ENCODE measurements at places on chromosomes 11 and 22.

DNA sequence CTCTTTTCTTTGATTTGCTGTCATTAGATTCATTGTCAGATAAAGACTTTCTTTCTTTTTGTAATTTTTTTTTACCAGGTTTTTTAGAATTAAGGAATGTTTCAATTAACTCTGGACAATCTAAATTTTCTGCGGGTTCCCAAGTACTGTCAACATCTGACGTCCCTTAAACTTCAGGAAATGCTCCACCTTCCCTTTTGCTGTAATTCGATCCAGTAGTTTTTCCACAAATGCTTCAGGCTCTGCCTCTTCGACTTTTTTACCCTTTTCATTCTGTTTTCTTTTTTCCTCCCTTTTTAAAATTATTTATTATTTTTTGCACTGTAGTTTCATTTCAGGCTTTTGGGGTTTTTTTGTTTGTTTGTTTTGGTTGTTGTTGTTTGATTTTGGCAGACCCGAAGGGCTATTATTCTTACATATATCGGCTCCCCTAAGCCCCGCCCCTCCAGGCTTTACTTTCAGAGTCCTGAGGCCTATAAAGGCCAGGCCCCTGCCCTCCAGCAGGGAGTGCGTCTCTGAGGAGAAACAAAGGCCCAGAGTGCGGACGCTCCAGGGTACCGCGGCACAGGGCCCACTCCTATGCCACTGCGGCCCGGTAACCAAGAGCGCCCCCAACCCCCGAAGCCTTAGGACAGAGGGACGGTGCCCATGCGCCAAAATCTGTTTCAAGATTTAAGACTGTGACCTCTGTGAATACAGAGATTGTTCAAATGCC lies 116.4 kb downstream of the TYR start:
- no peak for DNase-seq

DNA sequence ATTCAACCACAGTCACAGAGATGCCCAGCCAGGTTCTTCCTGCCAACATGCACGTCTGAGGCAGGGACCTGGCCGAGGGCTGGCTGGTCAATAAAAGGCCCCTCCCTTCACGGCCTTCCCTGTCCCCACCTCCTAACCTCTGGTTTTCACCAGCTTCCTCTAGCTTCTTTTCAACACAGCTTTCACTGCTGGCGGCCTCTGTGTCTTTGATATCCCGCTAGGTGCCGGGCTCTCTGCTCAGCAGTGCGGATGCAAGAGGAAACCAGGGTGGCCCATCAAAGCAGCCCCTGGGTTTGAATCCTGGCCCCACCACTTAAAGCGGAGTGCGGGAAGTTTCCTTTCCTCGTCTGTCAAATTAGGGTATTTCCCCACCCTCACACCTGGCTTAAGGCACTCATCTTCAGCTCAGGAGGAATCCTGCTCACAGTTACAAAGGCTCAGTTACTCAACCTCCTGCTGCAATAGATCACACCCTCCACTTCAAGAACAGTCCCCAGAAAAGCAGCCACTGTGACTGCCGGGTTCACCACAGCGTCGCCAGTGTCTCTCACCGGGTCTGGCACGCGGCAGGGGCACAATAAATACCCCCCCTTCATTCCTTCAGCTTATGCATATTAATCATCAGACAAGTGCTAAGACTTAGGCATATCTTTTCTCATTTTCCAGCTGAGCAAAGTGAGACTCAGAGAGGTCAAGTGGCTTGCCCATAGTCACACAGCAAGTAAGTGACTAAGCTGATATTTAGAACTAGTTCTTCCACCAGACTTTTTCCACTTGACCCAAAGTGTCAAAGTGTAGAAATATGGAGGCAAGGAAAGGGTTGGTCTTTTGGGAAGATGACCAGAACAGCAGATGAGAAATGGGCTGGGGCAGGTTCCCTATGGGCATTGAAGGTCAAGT lies 45.7 kb downstream of the TXN2 start:
- no peak for DNase-seq

DNA sequence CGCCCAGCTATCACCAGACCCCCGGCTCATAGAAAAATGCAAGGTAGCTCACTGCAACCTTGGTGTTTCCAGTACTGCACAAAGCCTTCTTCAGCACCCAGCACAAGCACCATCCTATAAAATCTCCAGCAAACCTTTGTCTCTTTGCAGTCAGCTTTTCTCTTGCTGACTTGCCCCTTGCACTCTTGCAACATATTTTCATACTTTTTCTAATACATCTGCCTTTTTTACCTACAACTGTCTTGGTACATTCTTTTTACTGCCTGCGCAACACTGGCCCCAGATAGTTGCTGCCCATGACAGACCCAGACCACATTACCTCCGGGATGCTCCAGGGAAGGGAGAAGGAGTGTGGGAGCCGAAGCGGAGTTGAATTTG lies 142.4 kb downstream of the MPPED1 start:
- no peak for DNase-seq

- DNase-seq: no peak
Observed at GRCh38 chr22:46444390-46444854, 93.0 kb downstream of the CELSR1 start.

- DNase-seq: no peak
Observed at GRCh38 chr11:131914361-131914774, 544.0 kb downstream of the NTM start.

DNA sequence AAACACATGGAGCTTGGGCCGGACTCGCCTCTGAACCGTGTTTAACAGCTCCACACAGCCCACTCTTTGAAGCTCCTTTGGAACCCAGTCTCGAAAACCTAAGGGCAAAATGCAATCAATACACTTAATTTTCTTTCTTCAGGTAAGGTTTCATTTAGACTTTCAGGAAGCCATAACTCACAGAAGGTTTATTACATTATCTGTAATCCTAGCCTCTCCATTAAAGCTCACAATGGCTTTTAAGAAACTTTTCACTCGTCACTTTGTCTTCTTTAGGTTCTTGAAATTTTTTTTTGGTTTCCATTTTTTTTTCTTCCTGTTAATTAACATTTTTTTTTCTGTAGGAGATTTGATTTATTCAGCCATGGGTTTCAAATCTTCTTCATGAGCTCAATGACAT lies 91.3 kb downstream of the ARL14EP start:
- no peak for DNase-seq

GRCh38 chr22:40898850-40899357 lies 37.0 kb upstream of the DNAJB7 start:
- DNase-seq: peak; percentile 41

DNA sequence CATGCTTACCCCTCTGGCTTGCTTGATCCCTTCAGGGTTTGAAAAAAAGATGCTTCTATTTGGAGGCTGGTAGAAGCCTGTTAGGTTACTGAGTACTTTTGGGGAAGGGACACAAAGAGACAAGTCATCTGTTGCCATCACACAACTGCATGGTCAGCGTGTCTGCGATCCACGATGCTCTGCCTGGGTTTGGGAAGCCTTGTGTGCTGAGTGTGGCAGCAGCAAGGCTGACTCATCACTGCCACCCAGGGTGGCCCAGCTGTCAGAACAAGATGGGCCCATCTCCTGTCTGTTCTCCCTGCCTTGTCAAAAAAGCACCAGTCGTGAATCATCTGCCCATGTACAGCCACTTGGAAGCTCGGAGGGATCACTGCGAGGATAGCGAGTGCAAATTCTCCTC lies 26.2 kb downstream of the UBASH3B start:
- no peak for DNase-seq

GRCh38 chr22:26593763-26594162 lies 3.8 kb upstream of the TPST2 start:
- DNase-seq: no peak

- no peak for DNase-seq
Observed at GRCh38 chr22:28951969-28952521, 68.7 kb downstream of the ZNRF3 start.

- no peak for DNase-seq
Observed at GRCh38 chr11:75437966-75438659, 5.1 kb upstream of the KLHL35 start.

DNA sequence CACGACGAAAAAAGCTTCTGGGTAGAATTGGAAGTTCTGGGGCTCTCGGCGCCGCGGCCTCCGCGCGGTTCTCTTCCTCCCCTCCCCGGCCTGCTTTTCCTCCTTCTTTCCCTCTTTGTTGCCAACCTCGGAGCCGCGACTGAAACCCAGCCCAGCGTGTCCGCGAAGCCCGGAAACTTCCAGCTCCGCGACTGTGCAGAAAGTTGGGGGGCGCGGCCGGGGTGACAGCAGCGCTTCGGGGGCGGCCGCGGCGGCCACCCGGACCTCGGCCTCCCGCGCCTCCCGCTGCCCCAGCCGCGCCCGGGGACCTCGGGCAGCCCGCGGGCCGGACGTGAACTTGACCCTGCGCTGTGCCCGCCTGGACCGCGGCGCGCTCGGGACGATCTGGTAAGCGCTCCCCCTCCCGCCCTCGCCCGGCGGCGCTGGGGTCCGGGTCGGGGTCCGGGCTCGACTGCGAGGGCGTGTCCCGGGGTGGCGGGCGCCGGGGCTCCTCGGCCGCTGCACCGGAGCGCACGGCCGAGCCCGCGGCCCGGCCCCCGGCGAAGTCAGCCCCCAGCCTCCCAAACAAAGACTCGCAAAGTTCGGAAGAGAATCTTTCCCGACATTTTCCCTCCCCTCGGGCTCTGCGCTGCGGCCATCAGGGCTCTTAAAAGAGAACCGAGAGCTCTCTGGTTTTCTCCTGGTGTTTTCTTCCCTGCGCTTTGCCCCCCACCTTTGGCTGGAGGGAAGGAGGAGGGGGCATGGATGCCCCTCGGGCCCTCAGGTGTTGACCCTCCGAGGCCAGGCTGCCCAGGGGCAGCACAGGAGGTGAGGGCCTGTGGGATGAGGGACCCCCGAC lies 67.9 kb upstream of the WNT7B start:
- no peak for DNase-seq

DNA sequence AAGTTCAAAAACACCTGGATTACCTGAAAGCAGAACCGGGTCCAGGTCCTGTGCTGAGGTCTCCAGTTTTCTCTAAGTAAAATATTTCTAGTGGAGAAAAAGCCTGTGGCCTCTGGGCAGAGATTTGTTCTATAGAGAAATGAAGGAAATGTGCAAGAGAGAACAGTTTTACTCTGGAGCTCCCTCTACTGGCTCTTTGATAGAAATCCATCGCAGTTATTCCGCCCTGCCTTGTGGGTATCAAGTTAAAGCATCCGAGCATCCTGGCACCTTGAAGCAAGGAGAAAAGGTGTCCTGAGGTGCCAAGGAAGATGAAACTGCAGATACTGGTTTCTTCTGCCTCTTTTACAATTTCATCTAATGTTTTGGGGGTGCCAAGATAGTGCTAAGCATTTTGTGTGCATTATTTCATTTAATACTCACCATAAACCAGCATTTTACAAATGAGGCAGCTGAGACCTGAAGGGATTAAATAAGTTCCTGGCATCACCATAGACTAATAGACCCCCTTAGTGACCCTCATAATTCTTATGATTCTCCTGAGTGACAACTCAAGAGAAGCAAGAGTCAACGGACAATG lies 113.1 kb upstream of the HSD17B12 start:
- DNase-seq: no peak

DNA sequence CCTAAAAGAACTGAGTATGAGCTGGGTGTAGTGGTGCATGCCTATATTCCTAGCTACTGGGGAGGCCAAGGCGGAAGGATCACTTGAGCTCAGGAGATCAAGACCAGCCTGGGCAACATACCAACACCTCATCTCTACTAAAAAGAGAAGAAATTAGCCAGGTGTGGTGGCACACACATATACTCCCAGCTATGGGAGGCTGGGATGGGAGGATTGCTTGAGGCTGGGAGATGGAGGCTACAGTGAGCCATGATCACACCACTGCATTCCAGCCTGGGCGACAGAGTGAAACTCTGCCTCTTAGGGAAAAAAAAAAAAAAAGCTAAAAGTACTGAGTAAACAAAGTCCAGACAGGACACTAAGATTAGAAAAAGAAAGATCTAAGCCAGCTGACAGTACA lies 3.5 kb upstream of the HTR3B start:
- no peak for DNase-seq

DNA sequence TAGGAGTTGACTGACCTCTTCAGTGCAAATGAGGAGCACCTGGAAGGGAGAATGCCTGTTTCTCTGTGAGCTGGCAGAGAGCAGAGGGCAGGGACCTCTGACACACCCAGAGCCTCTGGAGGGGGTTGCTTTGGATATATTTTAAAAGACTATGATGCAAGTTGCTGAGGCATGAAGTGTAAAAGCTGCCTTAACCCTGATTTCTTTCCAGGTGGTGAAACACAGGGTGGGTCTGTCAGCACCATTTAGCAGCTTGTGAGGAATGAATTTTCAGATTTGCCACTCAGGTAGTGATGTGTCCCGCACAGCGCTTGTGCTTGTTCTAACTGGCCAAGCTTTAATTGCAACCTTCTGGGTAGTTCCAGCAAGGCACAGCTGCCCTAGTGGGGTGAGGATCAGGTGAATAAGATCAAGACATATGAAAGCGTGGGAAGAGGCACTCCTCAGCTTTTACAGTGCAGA lies 90.2 kb downstream of the SWAP70 start:
- DNase-seq: no peak

GRCh38 chr11:47060807-47061206 lies 115.9 kb downstream of the ARFGAP2 start:
- no peak for DNase-seq

GRCh38 chr22:23400286-23400981 lies 179.7 kb downstream of the IGLL1 start:
- no peak for DNase-seq

GRCh38 chr22:38284042-38284402 lies 11.2 kb upstream of the TMEM184B start:
- no peak for DNase-seq

- no peak for DNase-seq
Observed at GRCh38 chr11:69055598-69056516, 7.1 kb downstream of the TPCN2 start.

GRCh38 chr11:83174008-83174407 lies 17.1 kb downstream of the PCF11 start:
- DNase-seq: no peak

DNA sequence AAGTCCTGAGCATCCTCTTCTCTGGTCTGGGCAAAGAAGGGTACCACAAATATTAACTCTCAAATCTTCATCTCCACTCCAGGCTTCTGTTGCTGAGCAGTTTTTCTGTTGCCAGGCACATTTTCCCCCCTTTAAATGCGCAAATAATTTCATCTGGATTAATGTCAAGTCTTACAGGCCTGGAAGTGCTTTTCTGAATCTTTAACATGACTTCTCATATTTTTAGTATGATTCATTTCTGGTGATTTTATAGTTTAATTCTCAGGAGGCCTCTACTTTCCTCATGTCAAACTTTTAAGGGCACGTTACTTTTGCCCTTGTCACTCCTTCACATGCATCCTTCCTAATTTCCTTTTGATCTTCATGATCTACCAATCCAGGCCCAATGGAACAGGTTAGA lies 510.2 kb downstream of the METTL15 start:
- peak; percentile 23 for DNase-seq

- DNase-seq: no peak
Observed at GRCh38 chr11:22690257-22690656, 23.8 kb downstream of the GAS2 start.

DNA sequence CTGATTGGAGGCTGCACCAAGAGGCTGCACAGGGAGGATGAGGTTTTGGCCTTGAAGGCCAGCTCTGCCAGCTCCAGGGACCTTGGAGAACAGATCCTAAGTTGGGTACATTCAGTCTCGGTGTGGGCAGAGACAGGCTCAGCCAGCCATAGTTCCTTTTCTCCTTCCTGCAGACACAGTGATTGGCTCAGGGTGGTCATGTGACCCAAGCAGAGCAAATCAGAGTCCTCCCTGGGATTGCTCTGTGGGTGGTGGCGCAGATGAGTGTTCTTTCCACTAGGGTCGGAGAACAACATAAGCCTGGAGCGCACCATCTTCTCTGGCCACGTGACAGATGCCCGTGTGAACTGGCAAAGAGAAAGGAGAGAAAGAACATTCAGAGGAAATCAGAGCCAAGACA lies 47.1 kb upstream of the CCND1 start:
- DNase-seq: no peak
